DMS79 (cell line): ENCODE measurements at places on chromosomes 16 and 17.

DNA sequence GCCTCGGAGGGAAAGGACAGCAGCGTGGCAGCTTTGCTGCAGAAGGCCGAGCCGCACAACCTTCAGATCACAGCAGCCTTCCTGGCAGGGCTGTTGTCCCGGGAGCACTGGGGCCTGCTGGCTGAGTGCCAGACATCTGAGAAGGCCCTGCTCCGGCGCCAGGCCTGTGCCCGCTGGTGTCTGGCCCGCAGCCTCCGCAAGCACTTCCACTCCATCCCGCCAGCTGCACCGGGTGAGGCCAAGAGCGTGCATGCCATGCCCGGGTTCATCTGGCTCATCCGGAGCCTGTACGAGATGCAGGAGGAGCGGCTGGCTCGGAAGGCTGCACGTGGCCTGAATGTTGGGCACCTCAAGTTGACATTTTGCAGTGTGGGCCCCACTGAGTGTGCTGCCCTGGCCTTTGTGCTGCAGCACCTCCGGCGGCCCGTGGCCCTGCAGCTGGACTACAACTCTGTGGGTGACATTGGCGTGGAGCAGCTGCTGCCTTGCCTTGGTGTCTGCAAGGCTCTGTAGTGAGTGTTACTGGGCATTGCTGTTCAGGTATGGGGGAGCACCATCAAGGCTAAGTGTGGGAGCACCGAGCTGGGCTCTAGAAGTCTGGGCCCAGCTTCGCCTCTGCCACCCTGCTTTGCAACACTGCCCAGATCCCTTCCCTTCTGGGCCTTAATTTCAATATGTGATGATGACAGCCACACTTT lies 18.6 kb downstream of the NOD2 start:
- peak; percentile 21 for DNase-seq

DNA sequence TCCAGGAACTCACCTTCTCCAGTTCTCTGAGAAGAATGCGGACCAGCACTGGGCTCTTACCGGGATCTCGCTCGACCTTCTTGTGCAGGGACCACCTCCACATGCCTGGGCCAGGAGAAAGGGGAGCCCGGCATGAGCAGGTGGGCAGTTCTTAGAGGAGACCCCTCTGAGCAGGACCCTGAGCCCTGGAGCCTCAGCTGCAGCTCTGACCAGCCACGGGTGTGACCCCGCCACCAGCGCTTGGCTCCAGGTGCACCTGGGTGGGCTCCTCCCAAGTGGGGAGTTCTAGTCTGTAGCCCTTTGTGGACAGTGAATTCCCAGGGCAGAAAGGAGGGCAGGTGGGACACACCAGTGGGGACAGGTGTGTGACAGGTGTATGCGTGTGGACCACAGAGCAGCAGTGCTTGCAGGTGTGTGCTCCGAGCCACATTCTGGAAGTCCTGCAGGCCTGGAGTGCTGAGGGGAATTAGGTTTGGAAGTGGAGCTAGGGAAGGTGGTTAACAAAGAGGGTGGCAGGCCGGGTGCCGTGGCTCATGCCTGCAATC lies 28.9 kb downstream of the PIK3R6 start:
- no peak for DNase-seq

DNA sequence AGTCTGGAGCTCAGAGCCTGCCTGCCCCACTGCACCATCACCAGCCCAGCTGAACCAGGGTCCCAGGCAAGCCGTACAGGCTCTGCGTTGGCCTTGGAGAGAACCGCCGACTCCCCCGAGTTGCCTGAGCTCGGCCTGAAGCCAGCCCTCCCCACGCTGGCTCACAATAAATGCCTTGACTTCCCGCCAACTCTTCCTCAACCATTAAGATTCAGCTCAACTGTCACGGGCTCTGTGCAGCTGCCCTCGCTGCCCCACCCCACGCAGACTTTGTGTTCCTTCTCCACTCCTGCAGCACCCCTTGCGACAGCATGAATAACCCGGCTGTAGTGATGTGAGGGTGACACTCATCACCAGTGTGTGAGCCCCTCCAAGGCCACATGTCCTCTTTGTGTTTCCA lies 4.8 kb upstream of the QPRT start:
- peak; percentile 23 for DNase-seq

GRCh38 chr16:11447272-11447671 lies 102.0 kb downstream of the RMI2 start:
- no peak for DNase-seq

DNA sequence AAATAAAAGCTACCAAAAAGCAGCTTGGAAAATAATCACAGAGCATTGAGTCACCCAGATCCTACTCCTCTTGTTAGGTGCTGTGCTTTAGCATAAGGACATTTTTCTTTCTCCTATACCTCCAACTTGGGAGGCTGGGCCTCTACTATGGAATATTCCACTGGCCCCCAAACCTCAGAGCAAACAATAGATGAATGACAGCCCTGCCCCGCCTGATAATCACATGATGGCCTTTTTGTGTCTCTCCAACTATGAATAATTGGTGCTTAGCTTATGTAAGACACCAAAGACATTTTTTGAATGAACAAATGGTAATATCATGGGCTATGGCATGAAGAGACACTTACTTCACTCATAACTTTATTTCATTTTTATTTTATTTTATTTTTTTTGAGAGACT lies 250.2 kb downstream of the GRIN2A start:
- no peak for DNase-seq

DNA sequence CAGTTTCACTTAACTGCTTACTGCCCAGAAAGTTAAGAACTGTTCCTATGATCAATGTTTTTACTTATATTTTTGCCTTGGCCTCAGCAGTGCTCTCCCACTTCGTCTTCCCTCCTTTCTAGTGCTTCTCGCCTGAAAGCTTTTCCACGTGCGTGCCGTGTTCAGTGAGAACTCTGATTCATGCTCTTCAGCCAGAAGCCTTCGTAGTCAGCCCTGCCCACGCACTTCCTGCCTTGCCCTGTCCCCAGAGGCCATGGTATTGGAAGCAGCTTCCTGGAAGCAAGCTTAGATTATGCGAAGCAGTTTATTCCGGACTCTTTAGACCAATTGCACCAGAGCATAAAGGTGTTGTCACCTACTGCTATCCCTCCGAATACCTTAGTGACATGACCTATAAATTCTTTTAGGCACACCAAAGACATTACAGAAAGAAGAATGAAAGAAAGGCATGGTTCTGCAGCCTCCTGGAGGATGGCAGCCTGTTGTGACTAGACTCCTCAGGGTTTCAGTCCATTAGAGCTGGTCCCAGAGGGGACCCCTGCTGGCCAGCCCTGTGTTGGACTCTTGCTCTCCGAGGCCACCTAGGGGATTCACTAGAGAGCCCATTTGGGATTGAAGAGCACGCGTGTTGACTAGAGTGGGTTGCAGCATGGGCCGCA lies 105.2 kb downstream of the RPTOR start:
- no peak for DNase-seq

DNA sequence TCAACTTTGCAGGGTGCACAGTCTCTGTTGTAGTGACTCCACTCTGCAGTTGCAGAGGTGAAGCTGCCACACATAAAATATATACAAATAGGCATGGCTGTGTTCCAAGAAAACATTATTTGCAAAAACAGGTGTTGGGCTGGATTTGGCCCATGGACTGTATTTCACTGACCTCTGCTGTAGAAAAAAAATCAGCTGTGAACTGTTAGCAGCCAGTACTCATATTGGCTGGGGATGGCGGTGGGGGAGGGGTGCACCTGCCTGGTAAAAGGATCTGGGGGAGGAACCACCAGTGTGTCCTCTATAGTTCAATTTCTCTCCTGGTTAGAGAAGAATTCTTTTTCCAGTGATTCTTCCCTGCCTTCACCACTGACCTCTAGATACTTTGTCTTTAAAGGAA lies 50.0 kb downstream of the SHISA9 start:
- DNase-seq, result no peak

DNA sequence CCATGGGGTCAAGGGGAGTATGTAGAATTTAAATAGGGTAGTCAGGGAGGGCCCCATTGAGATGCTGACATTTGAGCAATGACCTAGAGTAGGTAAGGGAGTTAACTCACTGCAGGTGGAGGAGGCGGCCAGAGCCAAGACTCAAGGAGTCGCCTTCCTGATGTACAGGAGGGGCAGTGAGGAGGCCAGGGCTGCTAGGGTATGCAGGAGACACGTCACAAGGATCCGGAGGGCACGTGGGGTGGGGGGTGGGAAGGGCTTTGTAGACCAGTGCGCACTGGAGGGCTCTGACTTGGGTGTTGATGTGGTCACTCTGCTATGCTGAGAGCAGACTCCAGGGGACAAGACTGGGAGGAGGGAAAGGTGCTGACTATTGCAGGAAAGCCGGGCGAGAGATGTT lies 37.5 kb downstream of the SPECC1 start:
- DNase-seq, result no peak
